ENCODE measurements at places on chromosomes 11 and 22. TPM values are rescaled to one million over a fixed set of nuclear protein-coding genes. Genes with fewer than 3 reads are reported as not detected.

Gene PARVA
- total RNA-seq = 17.6 TPM

Gene TYR
- not detected for total RNA-seq

Gene IGLL1
- total RNA-seq = not detected

Gene ADORA2A
- 9.4 TPM for total RNA-seq

Gene PDGFD
- 6.2 TPM for total RNA-seq

Gene SLC43A3
- 75.7 TPM for total RNA-seq

Gene SPTBN2
- total RNA-seq = 26.3 TPM

Gene THOC5
- 52.0 TPM for total RNA-seq

Gene SLN
- total RNA-seq = not detected

Gene RNF121
- total RNA-seq = 97.8 TPM

Gene TRIM51G
- total RNA-seq = not detected

Gene NXPE4
- total RNA-seq = not detected

Gene ZP1
- not detected for total RNA-seq

Gene BBOX1
- not detected for total RNA-seq

Gene POU2F3
- total RNA-seq = not detected

Gene PTPN5
- total RNA-seq = not detected

Gene CRYBB2
- not detected for total RNA-seq

Gene CENPM
- 32.7 TPM for total RNA-seq

Gene CCDC85B
- total RNA-seq = 218 TPM

Gene HMOX1
- total RNA-seq = 50.8 TPM

Gene CHRDL2
- total RNA-seq = not detected

Gene SPDYC
- not detected for total RNA-seq

Gene WNT7B
- total RNA-seq = under 0.01 TPM

Gene ARHGAP8
- total RNA-seq = not detected

Gene YAP1
- total RNA-seq = 26.0 TPM

Gene OR5D14
- total RNA-seq = not detected

Gene AKIP1
- 35.4 TPM for total RNA-seq

Gene FGF3
- total RNA-seq = not detected

All from epithelial cell of umbilical artery (primary cell).